ENCODE measurements at places on chromosomes 3 and 15.

DNA sequence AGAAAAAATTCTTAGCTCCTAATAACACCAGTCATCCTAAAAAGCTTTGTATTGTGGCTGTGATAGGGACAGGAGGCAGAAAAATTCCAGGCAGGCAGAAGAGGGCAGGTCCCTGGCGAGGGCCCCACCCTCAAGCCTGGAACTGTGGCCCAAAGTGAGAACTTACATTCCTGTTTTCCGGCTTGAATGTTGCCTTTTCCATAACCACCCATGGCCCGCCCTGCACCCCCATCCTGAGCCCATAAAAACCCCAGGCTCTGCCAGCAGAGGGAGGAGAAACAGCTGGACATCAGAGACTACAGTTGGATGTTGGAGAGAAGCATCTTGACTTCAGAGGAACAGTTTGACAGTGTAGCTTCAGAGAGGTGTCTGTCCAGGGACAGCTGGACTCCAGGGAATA, 37.3 kb downstream of the SLCO2A1 start:
- DNase-seq, result no peak

- DNase-seq, result no peak
Measured at GRCh38 chr3:43291546-43291945, 5.2 kb downstream of the SNRK start.

- no peak for DNase-seq
Measured at GRCh38 chr3:54670201-54671000, 257.5 kb downstream of the LRTM1 start.

DNA sequence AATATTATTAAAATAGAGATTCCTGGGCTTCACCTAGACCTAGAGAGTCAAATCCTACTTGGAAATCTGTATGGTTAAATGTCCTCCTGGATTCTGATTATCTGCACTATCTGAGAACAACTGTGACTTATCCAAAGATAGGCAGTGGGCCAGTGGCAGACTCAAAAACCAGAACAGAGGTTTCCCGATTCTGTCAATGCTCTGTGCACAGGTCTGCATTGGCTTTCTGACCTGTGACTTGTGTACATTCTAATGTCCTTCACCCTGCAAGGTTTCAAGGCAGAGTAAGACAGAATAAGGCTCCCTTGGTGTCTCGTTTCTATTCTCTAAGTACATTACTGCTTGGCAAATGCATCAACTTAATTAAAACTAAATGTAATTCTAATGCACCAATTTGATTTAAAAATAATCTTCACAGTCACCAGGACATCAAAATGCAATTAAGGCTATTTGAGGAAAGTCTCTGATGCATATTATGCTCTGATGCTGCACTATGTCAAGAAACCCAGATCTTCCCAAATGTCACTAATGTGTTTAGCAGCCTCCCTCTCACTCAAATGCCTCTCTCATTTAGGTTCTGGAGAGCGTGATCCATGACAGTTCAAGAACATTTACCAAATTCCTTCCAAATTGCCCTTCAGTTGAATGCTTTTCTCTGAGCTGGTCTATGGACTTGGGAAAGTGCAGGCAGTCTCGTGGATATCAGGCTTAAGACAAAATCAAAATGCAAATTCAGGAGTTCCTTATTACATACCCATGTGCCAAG, 140.1 kb downstream of the STAC start:
- DNase-seq, result no peak

- DNase-seq, result peak; percentile 51
Measured at GRCh38 chr15:74433592-74434262, at the start of gene SEMA7A. SEMA7A (minus strand) TSS chr15:74433958; CDS start chr15:74433918, 40 bp downstream.

DNA sequence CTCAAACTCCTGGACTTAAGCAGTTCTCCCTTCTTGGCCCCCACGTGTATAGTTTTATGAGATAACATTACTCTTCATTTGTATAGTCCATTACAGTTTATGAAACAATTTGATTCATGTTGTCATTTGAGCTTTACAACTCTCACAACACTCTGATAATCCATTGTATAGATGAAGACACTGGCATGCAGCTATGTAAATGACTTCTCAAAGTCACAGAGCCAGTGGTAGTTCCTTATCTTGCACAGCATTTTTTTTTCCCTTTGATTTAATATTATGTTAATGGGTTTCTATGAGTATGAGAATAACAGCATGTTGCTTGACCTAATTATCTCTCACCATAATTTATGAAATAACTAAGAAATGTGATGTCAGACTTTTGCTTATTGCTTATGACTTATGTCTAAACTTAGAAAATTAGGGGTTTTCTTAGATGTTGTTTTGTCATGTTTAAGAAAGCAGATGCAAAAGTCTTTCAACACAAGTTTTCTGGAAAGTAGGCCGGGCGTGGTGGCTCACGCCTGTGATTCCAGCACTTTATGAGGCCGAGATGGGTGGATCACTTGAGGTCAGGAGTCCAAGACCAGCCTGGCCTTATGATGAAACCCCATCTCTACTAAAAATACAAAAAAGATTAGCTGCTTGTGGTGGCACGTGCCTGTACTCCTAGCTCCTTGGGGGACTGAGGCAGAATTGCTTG, 13.3 kb downstream of the VPS8 start:
- DNase-seq, result no peak

DNA sequence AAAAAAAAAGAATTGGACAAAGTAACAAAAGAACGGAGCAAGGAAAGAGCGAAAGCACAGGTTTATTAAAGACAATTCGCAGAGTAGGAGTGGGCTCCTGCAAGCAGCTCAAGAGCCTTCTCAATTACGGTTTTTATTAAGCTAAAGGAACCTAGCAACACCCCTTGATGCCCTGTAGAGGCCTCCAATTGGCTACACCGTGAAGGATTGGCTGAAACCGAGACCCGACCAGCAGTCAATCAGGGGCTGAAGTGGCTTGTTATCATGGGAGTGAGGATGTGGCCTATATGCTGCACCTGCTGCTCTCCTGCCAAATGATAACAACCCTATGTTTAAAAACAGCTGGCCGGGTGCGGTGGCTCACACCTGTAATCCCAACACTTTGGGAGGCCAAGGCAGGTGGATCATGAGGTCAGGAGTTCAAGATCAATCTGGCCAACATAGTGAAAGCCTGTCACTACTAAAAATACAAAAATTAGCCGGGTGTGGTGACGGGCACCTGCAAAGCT, 20.4 kb upstream of the AP3B2 start:
- DNase-seq, result no peak

- no peak for DNase-seq
Measured at GRCh38 chr15:32974691-32975090, 219.8 kb downstream of the FMN1 start.

- no peak for DNase-seq
Measured at GRCh38 chr3:65996589-65996988, 42.1 kb downstream of the MAGI1 start.

GRCh38 chr3:152818027-152818426, 16.9 kb upstream of the P2RY1 start:
- no peak for DNase-seq

GRCh38 chr3:16140894-16141285, 33.6 kb upstream of the GALNT15 start:
- no peak for DNase-seq

- no peak for DNase-seq
Measured at GRCh38 chr3:141491081-141491480, 4.3 kb downstream of the RASA2 start.

- no peak for DNase-seq
Measured at GRCh38 chr15:52362497-52362896, 66.9 kb upstream of the MYO5C start.

GRCh38 chr15:70812827-70813364, 41.1 kb downstream of the LARP6 start:
- no peak for DNase-seq

- no peak for DNase-seq
Measured at GRCh38 chr3:134647902-134648760, 2.7 kb downstream of the KY start.

DNA sequence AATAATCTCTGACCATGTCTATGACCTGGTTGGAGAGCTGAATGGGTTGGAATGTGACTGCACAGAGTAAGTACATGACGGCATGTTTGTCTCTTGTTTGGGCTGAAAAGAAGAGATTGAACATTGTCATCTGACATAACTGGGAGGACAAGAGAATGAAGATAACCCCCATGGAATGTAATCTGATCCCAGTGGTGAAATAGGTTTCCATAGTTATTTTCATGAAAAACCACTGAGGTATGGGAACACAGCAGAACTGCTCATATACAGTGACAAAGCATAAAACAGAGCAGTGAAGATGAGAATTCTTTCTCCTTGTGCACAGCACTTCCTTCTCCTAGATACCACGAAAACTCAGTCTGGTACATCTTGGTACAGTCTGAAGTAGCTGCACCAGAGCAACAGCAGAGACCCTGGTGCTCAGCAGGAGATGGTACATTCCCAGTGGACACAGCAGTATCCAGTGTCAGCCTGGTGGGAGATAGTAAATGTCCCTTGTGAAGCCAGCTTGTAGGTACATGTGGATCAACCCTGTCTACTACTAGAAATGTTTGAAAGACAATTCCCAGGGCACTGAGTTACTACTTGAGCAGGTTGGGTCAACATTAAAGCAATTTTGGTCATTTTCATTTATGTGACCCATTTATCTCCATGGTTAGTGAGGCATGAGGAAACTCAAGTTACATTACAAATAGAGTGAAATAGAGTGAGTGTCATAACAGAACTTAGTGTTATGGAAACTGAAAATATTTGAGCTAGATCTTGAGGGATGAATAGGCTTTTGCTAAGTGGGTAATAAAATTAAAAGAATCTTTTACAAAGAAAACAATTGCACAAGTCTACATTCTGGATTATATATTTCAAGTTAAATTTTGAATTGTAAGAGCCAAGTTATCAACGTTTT, 178.3 kb downstream of the SUCNR1 start:
- DNase-seq, result peak; percentile 62

GRCh38 chr3:150135287-150135721, 164.6 kb upstream of the PFN2 start:
- DNase-seq, result no peak

- no peak for DNase-seq
Measured at GRCh38 chr3:183931881-183932280, 47.2 kb upstream of the PARL start.

DNA sequence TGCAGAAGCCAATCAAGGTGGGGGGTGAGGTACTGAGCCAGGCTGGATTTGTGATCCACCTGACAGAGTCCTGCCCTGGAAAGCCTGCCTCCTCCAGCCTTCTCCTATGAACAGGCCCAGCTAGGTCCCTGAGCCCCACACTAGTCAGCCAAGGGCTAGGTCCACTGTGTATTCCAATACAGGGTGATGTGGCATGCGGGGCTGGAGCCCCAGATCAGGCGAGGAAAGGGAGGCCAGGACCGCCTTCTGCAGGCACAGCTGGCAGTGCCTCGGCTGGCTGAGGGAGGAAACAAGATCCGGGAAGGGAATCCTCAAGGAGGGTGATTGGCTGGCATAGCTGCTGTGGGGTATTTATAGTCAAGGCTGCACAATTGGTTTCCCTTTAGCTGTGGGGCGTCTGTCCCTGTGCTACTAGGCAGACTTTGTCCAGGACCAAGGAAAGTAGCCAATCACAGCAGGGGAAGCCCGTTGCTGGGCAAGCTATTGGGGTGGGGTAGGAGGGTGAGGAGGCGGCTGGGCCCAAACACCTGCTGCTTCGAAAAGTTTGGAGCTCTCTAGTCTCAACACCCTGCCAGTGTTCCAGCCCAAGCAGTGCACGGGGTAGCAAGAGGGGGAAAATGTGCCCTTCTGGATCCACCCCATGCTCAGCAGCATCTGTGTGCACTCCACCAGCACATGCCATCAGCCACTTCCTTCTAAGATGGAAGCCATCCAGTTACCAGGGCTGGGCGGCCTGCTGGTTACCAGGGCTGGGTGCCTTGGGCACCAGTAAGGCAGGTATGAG, 5.9 kb downstream of the KY start:
- no peak for DNase-seq

- DNase-seq, result no peak
Measured at GRCh38 chr3:50427217-50427616, 67.9 kb upstream of the TMEM115 start.

GRCh38 chr3:149473357-149474249, 894 bp upstream of the TM4SF4 start:
- no peak for DNase-seq

- DNase-seq, result no peak
Measured at GRCh38 chr3:147705651-147706051, 296.5 kb downstream of the ZIC1 start.

DNA sequence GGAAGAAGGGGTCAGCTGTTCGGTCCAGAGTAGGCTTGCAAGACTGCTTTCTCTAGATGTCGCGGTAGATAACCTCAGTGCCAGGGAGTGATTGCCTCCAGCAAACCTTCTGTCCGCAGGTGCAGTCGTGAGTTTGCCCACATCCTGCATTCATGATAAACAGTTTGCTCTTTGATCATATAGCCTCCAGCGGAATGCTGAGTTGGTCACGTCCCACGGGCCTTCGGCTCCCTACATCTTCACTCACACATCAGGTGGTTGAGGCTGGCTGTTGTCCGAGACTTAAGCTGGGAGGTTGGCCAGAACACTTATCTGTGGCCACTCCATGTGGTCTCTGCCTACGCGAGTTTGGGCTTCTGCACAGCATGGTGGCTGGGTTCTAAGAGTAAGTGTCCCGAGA, 62.1 kb upstream of the NR2C2 start:
- no peak for DNase-seq

DNA sequence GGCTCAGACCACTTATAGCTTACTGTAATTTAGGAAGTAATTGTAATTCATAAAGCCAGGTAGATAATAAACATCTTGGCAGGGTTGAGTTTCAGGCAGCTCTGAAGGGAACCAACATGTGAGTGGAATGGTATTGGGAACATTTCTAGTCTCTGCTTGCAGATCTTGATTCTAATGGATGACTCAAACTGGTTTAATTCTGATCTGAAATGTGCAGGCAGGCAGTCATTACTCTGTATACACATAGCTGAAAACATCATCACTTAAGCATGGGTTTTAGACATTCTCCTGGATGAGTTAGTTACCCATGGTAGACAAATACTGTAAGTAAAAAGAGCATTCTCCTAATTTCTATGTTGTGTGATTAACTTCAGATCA, 317.0 kb upstream of the TPRG1 start:
- DNase-seq, result no peak

DNA sequence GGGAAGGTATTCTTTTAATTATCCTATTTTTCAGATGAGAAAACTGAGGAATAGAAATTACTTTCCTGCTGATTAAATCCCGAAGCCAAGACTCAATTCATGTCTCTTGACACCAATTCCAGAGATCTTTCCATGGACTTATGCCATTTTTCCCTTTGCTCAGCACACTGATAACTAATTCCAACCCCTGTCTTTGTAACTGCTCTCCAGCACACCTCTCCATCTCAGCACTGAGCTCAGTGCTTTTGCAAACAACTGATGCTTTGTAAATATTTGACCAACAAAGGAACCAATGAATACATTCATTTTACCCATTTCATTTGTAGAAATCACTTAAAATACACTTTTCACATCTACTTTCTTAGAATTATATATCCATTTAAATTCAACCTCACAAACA, 249.1 kb downstream of the IL5RA start:
- DNase-seq, result no peak

DNA sequence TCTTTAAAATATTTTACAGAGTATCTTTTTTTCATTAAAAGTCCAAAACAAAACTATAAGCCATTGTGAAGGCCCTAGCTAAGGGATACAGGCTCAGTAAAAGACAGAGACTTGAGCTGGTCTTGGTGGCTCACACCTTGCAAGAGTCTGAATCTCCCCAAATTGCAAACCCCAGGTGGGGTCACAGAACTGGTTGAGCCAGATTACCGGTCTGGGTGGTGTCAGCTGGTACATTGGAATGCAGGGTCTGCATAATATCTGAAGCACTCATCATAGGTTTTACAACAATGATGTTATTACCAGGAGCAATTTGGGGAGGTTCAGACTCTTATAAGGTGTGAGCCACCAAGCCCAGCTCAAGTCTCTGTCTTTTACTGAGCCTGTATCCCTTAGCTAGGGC, 201.2 kb upstream of the ARPP21 start:
- no peak for DNase-seq

- DNase-seq, result no peak
Measured at GRCh38 chr15:101240358-101240757, 11.5 kb downstream of the CHSY1 start.
